ENCODE measurements at places on chromosomes 5 and 9.

GRCh38 chr5:96924016-96924443 lies 11.8 kb upstream of the LNPEP start:
- DNase-seq = no peak

- no peak for DNase-seq
Observed at GRCh38 chr9:96524045-96524444, 74.1 kb downstream of the HABP4 start.

GRCh38 chr9:75086541-75087288 lies 1.2 kb downstream of the NMRK1 start:
- DNase-seq = no peak

- DNase-seq = no peak
Observed at GRCh38 chr5:12626556-12626955, 722.3 kb upstream of the CTNND2 start.

DNA sequence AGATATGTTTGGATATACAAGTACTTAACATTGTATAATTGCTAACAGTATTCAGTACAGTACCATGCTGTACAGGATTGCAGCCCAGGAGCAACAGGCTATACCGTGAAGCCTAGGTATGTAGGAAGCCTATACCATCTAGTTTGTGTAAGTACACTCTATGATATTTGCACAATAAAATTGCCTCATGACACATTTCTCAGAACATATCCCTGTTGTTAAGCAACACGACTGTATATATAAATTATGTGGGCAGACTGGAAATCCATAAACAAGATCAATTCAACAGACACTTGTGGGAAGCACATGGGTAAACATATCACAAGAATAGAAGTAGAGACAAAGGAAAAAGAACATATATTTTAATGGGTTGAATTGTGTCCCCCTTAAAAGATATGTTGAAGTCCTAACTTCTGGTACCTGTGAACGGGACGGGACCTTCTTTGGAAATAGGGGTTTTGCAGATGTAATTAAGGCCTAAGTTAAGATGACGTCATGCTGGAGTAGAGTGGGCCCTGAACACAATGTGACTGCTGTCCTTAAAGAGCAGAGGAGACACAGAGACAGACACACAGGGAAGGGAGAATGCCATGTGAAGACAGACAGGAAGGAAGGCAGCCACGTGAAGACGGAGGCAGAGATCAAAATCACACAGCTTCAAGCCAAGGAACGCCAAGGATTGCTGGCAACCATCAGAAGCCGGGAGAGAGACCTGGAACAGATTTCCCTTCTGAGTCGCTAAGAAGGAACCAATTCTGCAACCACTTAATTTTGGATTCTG lies 76.3 kb downstream of the SCAI start:
- no peak for DNase-seq

DNA sequence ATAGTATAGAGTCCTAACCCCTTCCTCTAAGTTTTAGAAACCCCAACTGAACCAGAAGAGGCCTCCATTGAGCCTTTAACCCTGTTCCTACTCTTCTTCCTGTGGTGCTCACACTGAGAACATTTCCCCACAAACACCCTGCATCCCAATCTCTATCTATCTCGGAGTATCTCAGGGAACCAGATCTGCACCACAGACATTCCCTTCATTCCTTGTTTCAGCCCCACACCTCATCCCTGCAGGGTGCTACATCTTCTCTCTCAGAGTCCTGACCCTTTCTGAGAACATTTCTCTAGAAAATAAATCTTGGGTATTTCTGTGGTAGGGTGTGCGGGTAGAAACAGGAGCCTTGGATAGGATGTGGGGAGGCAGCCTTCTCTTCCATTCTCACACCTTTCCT lies 507.8 kb downstream of the PDE4D start:
- no peak for DNase-seq

- DNase-seq = no peak
Observed at GRCh38 chr5:123059455-123059854, 22.9 kb upstream of the PPIC start.

All from activated CD8-positive, alpha-beta memory T cell treated with anti-CD3 and anti-CD28 coated beads for 48 hours (primary cell).